Thyroid gland (tissue), 4 donors: ENCODE measurements at places on chromosomes 6 and 20.

DNA sequence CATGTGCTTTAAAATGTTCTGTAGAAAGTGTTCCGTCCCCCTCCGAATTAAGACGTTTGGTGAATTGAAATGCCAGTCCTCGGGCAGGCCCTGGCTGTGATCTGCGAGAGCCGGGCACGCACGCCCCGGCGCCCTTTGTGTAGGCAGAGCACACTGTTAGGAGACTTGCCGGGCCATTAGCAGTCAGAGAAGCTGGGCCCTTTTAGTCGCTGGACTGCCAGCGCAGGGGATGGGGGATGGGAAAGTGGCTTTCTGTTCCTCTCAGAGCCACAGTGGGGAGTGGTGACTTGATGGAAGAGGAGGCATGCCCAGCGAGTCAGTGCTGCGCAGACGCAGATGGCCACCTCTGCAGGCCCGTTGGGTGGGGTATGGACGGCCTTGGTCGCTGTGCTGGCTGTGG, 2.2 kb downstream of the PPP1R3G start:
- no peak for DNase-seq

DNA sequence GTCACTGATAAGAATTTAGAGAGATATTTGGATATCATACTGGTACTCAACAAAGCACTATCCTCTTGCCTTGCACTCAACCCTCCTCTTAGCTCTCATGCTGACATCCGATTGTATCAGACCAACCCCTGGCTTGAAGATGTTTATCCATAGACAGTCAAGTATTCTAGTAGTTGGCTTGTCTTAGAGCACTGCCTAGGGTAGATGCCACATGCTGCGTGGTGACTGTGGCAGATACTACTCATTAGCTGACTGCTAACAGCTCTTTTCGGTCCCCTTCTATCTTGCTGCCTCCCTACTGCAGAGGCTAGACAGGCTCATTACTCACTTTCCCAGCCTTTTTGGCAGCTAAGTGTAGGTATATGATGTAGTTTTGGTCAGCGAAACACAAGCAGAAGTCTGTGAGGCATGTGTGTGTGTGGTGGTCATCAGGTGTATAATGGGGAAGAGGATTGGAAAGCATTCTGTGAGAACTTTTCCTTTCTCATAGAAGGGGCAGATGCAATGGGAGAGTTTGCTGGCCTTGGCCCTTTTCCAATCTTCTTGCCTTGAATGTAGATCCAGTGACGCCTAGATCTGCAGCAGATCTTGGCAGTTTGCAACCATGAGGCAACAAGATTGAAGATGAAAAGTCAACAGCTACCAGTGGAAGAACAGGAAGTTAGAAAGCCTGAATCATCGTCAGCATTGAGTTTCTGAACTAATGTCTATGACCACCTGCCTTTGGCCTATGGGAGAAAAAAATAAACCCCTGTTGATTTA, 4.4 kb upstream of the IFNGR1 start:
- DNase-seq = no peak

DNA sequence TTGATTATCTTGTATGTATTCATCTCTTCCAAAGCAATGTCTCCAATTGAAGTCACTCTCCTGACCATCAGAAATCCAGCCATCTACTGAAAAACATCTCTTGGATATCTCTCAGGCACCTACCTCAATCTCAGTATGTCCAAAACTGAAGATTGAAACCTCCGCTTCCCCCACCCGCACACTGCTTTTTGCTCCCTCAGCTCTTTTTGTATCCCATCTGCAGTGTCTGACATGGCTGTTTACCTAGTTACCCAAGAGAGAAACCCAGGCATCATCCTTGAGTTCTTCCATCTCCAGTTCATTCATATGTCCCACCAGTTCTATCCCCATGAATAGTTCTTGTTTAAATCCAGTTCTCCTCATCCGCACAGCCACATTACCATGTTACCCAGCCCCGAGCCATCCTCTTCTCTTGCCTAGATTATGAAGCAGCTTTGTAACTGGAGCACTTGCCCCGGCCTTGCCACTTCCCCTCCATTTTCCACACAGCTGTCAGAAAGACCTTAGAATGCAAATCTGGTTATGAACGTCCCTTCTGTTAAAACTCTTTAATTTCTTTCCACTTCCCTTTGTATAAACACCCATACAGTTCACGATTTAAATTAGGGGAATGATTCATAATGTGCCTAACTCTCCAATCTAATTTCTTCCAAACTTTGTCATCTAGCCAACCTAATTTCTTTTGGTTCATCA, 40.5 kb upstream of the GCLC start:
- DNase-seq = no peak

- DNase-seq = no peak
These were observed 19.6 kb upstream of the CST1 start for GRCh38 chr20:23770384-23770783.

GRCh38 chr6:133550026-133550425, 308.9 kb downstream of the EYA4 start:
- DNase-seq = no peak

DNA sequence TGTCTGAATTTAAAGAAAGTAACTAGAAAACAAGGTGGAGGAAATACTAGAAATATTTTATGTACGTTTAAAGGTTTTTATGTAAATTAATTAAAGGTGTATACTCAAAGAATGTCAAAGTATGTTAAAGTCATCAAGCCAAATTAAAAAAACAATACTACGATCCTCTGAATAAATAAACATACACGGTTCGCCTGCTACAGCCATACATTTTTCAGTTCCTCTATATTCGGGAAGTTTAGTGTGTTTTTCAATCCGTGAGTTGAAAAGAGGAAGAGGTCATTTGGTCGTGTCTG, 626 bp downstream of the STX7 start:
- DNase-seq = no peak

GRCh38 chr6:46220352-46221221, 49.8 kb upstream of the ENPP5 start:
- DNase-seq = no peak

- DNase-seq = no peak
These were observed 251.0 kb downstream of the SAMD5 start for GRCh38 chr6:147759536-147759935.

GRCh38 chr20:64265201-64265600, 9.7 kb downstream of the PCMTD2 start:
- no peak for DNase-seq
